ENCODE measurements at places on chromosomes 6 and 20.

GRCh38 chr6:75267461-75267860 is 17.1 kb downstream of the TMEM30A start:
- no peak for DNase-seq

GRCh38 chr6:5031150-5031549 is 27.3 kb upstream of the RPP40 start:
- no peak for DNase-seq

GRCh38 chr6:111767752-111768430 is 105.4 kb downstream of the FYN start:
- no peak for DNase-seq

- DNase-seq, result no peak
Observed at GRCh38 chr6:56914798-56915658, 39.9 kb upstream of the BEND6 start.

GRCh38 chr20:6654513-6655252 is 112.8 kb upstream of the BMP2 start:
- no peak for DNase-seq

DNA sequence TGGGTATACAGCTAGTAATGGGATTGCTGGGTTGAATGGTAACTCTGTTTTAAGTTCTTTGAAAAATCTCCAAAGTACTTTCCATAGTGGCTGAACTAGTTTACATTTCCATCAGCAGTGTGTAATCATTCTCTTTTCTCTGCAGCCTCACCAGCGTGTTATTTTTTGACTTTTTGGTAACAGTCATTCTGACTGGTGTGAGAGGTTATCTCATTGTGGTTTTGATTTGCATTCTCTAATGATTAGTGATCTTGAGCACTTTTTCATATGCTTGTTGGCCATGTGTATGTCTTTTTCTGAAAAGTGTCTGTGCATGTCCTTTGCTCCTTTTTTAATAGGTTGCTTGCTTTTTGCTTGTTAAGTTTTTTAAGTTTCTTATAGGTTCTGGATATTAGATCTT is 194.2 kb upstream of the PHACTR1 start:
- no peak for DNase-seq

GRCh38 chr20:13029687-13030375 is 21.1 kb downstream of the SPTLC3 start:
- no peak for DNase-seq

- no peak for DNase-seq
Observed at GRCh38 chr20:63076421-63076820, 69.7 kb upstream of the BHLHE23 start.

DNA sequence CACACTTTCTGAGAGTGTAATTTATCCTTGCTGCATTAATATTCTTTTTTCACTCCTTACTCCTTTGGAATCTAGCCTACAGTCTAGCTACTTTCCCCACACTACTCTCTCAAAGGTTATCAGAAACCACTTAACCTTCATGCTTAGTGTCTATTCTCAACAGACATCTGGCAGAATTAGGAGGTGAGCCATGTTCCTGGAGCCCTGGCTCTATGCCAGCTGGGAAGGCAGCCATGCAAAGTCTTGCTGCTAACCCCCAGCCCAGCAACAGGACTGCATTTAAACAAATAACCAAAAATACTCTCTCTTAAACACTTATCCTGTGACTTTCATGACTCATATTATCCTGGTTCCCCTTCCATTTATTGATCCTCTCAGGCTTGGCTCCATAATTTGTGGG is 260.2 kb downstream of the BCKDHB start:
- no peak for DNase-seq

DNA sequence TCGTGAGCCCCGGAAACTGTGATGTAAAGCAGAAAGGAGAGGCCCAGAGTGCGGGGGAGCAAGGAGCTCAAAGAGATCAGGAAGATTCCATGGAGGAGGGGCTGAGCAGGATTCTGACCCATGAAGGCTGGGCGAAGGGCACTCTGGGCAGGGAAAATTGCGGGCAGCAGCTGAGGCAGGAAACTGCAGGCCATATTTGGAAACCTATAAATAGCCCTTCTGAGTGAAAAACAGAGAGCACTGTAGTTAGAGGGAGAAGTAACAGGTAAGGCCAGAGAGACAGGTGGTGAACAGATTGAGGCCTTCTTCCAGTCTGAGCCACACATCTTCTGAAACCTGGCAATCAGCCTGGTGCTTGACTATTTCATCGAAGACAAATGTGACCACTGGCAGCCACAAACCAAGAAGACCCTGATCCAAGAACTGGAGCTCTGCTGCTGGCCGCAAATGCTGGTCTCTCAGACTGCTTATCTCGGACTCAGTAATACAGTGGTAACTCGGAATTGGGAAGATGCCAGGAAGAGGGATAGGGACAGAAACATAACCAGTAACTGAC is 14.1 kb upstream of the BEND3 start:
- no peak for DNase-seq

DNA sequence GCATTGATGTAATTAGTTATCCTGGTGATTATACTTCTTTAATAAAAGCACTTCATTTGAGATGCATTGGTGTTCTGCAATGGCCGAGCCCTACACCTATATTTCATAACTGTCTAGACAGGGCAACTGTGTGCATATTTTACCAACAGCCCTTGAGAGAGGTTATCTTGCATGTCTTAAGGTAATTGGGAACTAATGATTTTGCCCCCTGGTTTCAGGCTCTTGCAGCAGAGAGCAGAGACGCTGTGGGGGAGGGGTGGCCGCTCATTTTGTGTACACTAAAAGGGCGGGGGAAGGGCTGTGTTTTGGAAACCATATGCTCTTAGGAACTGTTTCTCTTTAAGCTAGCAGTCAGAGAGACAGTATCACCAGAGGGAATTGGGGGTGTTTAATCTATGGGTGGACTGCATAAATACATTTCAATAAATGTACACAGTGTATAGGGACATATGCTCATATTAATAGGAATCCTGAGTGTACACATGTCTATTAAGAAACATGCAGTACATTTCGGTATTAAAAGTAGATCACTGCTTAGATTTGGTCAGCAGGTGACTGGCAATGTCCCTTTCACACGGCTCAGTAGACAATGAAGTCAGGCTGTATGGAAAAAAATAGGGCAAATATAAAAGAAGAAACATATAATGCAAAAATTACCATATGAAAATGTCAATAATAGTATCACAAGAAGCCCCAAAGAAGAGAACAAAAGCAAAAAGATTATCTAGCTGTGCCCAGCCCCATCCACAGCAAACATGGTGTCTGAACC is 402.9 kb upstream of the CITED2 start:
- no peak for DNase-seq

GRCh38 chr6:159874435-159874834 is 16.4 kb upstream of the MAS1 start:
- no peak for DNase-seq

DNA sequence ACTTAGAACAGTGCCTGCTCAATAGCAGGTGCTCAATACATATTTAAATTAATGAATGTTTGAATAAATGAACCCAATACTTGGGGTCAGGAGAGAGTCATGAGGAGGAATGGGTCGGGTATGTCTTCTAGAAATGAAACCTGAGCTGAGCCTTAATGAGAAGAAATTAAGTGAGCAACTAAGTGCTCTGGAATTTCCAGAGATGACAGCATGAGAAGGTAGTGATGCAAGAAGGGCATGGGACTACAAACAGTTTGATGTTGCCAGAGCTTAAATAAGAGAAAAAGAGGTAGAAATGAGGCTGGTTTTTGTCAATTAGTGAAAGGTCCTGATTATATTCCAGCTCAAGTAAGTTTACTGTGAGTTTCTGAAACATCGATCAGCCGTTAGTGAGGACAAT is 82.9 kb downstream of the PDE10A start:
- DNase-seq, result no peak

DNA sequence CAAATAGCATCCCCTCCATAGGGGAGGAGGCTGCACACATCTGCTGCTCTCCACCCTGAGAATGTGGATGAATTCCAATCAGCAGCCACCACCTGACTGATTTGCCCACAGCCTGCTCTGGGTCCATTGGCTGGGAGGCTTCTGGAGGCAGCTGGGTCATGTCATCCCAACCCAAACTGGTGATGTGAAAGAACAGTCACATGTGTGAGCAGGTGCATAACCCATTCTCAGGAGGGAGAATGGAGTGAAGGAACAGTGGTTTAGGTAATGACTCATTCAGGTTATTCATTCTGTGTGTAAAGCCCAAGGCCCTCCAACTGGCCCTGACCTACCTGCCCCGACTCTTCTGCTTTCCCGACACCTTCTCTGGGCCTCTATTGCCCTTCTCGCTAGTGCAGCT is 90.9 kb upstream of the GCM1 start:
- no peak for DNase-seq

DNA sequence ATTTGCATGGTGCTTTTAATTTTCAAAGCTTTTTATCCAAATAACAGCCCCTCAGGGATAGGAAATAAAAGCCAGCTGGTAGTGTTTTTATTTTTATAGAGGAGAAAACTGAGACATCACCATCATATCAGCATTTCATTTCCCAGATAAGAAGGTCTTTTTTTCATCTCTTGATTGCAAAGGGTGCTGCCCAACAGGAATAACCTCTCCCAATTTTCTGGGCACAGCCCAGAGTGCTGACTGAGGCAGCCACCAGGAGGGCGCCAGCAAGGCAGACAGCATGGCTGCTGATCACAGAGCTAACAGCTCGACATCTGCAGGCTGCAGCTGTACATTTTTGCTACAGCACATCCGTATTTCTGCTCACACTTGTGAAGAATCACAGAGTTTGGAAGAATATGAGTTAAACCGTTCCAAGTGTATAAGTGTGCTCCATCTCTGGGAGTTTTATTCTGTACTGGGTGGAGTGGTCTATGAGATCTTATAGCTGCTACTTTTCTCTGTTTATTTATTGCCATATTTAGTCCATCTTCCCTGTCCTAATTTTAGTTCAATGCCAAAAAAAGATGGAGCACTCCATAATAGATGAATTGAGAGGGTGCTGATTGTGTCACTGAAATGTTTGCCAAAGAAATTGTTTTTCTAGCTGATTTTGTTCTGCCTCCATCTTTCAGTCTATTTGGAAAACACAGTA is 85.5 kb upstream of the C20orf144 start:
- no peak for DNase-seq

DNA sequence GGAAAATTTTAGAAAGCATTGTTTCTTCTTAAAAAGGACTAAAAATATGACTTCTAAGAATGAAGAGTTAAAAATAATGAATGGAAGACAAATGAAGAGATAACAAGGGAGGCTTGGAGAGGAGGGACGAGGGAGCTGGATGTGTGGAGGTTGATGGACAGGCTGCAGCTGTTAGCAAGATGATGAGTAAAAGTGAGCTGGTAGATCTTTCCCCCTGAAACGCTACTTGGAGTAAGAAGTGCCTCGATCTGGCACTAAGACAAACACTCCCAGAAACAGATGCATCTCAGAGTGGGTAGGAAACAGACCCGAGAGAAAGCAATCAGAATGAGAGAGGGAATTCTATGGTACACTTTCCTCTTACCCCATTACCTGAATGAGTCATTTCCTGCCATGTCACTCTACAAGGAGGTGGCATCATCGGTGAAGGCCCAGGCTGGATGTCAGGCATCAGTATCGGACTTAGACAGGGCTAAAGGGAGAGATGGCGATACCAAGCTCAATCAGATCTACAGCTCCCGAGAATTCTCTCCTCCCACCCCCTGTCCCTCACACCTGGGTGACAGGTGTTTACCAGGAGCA is 154.1 kb upstream of the BMP2 start:
- no peak for DNase-seq

DNA sequence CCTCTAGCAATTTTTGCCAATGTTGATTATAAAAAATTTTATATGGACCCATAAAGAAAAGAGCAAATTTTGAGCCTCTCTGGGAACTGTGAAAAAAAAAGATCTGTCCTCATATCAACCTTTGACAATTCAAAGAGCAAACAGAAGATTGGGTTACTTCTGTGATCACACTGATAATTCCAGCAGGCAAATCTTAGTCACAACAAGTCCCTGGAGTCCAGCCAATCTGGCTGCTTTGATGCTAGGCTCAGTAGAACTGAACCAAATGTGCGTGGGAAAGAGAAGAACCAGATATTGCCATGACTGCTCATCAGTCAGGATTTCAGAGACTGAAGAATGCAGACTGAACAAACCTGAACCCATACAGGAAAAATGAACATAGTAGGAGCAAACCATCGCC is 438.4 kb upstream of the FLRT3 start:
- DNase-seq, result no peak

DNA sequence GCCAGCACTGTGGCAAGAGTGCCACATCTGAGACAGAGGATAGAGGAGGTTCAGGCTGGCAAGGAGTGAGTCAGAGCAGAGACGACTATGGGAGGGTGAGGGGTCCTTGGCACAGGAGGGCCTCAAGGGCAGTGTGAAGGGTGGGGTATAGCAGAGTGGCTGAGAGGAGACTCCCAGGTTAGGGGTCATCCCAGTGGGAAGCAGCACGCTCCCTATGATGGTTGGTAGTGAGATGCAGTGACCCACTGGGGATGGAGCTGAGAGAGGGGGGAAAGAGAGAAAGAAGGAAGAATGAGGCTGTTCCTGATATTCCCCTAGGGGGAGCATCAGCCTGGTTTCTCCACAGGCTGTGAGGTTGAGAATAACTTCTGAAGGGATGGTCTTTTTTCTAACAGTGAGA is 97.3 kb downstream of the INSM1 start:
- no peak for DNase-seq

DNA sequence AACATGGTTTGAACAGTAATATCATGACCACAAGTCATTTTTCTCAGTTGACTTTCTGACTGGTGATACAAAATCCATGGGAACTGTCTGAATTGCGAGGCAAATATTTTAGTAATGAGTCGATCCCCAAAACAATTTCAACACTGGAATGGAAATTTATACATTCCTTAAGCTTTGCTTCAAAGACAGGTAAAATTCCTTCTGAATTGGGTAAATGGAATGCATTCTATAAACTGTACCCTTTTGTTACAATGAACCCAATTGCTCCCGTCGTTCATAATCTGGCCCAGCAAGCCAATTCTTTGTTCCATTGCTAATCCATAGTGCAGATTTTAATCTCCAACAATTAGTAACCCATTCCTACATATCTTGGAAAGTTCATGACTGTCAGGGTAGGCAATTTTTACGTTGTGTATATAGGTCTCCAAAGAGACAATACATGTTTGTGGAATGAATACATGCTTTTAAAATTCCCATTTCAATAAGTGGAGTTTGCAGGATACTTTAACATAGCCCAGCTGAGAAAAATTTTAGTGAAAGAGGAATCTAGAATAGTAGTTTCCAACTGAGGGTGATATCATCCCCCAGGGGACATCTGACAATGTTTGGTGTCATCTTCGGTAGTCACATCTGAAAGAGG is 32.7 kb downstream of the CYP24A1 start:
- DNase-seq, result no peak

DNA sequence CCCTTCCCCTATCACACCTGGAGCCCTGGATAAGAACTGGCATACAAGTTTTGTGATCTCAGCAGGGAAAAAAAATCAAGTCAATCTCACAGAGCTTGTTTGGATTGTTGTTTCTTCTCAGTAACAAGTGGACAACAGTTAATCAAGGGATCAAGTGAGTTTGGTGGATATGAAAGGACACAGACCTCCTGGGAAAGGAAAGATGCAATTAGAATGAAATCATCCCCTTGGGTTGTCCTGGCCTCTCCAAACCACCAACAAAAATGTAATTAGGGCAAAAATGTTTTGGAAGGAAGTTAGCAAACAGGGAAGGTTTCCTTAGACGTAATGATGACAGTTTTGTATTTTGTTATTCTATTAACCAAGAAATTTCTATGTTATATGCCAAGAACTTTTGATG is 99.1 kb upstream of the PRDM1 start:
- no peak for DNase-seq

GRCh38 chr20:56469077-56469449 is 636 bp downstream of the RTF2 start:
- DNase-seq, result no peak

GRCh38 chr6:149134511-149134933 is 183.0 kb upstream of the TAB2 start:
- DNase-seq, result no peak

GRCh38 chr6:144265390-144265789 is 19.7 kb upstream of the UTRN start:
- no peak for DNase-seq

Data from stimulated activated CD4-positive, alpha-beta T cell treated with anti-CD3 and anti-CD28 coated beads, TNF-alpha, amount 100 ng/mL, for 24 hours (primary cell).